Hindlimb muscle (tissue), 1 donor: ENCODE measurements at places on chromosomes 7 and 10. TPM values are rescaled to one million over a fixed set of nuclear protein-coding genes. Genes with fewer than 3 reads are reported as not detected.

The TIMM23B gene
- polyA plus RNA-seq, result 15.3 TPM

The ADAMTS14 gene
- polyA plus RNA-seq, result 24.6 TPM

- DNase-seq, result no peak
Measured at GRCh38 chr10:75654171-75654771, 222.8 kb downstream of the LRMDA start.

DNA sequence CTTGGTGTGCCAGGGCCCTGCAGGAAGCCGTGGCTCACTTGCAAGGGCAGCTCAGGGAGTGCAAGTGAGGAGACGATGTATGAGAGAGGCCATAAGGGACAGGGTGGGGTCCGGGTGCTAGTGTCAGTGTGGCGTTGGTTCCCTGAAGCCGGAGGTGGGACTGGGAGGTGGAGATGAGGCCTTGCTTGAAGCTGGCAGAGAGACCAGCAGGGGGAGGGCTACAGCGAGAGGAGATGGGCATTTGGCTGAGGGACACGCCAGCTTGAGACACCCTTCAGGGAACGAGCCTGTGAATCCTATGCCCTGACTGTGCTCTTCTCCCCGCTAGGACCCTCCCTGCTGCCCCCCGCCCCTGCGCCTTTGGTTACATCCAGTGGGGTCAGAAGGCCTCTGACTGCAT, 529.1 kb downstream of the TCERG1L start:
- no peak for DNase-seq

The NACAD gene
- polyA plus RNA-seq, result 4.5 TPM

DNA sequence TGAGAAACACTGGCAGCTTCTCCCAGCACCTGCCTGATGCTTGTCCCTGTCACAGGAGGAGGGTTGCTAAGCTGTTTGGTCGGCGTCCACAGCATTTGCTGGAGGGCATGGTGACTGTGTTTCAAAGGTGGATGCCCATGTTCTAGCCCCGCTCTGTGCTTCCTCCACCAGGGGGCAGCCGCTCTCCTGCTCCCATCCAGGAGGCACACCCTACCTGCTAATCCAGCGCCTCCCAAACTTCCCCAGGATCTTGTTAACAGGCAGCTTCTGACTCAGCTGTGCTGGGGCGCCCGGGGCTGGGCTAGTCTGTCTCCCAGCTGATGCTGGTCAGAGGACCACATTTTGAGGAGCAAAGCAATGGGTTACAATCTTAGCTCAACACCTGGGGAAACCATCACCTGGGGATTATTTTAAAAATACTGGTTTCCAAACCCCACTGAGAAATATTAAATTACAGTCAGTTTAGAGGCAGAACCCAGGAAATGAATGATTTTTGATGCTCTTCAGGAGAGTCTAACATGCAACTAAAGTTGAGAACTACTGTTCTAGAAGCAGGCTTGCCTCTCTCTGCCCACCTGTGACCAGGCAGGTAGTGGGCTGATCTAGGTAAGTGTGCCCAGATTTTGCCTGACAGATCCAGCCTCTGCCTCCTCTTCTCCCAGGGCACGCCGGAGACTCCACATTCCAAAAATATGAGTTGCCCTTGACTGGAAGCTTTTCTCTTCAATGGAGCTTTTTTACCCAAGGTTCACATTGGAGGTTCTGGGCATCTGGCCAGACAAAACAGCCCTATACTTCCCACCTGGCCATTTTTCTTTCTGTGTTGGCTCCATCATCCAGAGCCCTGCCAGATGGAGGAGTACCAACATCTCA, 92.7 kb upstream of the GPR26 start:
- no peak for DNase-seq

DNA sequence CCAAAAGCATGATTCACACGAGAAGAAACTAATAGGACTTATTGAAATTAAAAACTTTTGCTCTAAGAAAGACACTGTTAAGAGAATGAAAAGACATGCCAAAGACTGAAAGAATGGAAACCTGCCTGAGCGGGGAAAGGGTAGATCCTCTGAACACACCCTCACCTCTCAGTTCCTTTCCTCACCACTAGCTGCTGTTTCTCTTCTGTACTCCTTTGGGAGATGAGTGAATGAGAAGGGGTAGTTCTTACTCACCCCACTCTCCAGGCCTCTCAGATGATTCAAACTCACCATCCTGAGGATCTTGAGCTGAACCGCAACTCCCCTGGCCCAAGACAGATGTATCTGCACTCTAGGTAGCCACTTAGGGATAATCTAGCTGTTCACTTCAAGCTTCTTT, 41.9 kb downstream of the IQUB start:
- no peak for DNase-seq

- no peak for DNase-seq
Measured at GRCh38 chr7:1752771-1753563, 82.9 kb downstream of the ELFN1 start.

DNA sequence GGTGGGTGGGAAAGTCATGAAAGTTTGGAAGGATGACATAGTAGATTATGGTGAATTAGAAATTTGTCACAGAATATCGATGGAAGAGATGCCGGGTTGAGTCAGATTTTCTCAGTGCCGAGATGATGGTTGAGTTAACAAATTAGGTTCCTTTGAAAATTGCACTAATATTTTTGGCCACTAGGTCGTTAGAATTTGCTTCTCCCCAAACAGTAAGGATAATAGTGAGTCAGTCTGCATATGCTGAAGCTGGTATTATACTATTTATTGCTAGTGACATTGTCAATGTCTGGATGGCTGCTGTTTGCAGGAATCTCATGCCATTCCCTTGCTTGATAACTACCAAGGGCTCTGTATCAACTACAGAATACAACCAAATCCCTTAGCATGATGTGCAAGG, 37.7 kb upstream of the MINDY3 start:
- DNase-seq, result no peak

The ANKRD61 gene
- polyA plus RNA-seq, result 1.7 TPM

DNA sequence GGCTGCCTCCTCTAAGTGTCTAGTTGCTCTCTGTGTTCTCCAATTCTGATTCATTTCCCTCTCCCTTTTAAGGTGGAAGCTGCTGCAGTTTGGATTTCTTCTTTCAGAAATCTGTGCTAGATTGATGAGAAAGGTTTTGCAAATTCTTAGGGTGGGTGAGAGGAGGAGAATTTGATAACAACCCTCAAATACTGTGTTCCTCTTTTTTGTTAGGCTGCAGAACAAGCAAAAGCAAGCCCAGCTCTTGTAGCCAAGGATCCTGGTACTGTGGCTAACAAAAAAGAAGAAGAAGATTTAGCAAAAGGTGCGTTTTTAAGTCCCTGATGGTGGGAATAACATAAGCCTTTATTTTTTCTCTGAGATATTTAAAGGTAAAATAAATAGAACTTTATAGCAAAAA, 49.1 kb downstream of the STAM start:
- no peak for DNase-seq

The MOGAT3 gene
- not detected for polyA plus RNA-seq
